Heart left ventricle (tissue), 16 donors: ENCODE measurements at places on chromosomes 12 and 14. TPM values are rescaled to one million over a fixed set of nuclear protein-coding genes. Genes with fewer than 3 reads are reported as not detected.

The BCL11B gene
- 0.19 TPM for total RNA-seq

The MAP3K9 gene
- 1.9 TPM for total RNA-seq

The VASH1 gene
- 9.3 TPM for total RNA-seq

The CCDC196 gene
- not detected for total RNA-seq

The IAPP gene
- total RNA-seq, result not detected

GRCh38 chr14:90647473-90648005 is 168.7 kb downstream of the TTC7B start:
- no peak for DNase-seq

DNA sequence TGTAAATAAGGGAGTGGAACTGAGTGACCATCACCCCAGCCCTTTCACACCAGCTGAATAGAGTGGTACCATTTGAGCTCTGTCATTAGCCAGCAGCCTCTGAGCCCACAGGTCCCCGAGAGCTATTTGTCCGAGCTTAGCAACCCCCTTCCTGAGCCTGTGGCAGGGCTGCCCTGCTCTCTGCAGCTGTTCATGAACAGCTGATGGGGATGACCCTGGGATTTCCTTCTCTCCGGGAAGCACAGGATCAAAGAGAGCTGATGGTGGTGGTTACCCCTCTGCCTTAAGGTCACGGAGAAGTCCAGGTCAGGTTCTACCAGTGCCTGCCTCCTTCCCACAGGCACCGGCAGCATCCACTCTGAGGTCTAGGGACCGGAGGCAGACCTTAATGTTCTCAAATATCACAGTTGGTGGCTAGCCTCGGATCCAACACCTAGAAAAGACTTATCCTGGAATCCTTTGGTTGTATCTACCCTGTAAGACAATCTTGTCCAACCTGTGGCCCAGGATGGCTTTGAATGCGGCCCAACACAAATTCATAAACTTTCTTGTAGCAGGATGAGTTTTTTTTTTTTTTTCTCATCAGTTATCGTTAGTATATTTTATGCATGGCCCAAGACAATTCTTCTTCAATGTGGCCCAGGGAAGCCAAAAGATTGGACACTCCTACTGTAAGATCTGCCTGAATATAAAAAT is 81.1 kb downstream of the ESRRB start:
- no peak for DNase-seq

GRCh38 chr14:39956372-39956771 is 524.1 kb upstream of the FBXO33 start:
- DNase-seq, result no peak

DNA sequence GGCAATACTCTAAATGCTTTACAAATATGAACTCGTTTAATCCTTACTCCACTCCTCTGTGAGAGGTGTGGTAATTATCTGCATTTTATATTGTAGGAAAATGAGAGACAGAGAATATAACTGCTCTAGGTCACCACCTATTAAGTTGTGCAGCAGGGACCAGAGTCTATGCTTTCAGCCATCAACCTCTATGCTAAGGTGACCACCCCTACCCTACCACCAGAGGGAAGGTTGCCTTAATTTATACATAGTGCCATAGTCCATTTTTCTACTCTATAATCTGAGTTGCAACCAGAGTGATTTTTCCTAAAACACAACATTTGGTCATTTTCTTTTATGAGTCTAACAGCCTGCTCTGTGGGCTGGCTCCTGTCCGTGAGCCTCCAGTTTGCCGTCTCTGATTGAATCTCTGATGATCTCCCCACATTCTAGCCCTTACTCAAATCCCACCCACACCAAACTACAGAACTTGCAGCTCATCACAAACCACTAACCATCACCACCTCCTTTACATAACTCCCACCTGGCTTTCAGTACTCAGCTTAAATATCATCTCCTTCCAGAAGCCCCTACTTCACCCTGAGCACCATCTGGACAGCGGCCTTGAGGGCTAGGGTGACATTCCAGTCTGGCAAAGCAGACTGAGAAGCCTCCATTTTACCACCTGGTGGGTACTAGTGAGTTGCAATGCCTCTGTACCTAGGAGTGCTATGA is 126.6 kb downstream of the PPM1H start:
- DNase-seq, result no peak

GRCh38 chr12:49133014-49133413 is 1.8 kb upstream of the TUBA1B start:
- no peak for DNase-seq

DNA sequence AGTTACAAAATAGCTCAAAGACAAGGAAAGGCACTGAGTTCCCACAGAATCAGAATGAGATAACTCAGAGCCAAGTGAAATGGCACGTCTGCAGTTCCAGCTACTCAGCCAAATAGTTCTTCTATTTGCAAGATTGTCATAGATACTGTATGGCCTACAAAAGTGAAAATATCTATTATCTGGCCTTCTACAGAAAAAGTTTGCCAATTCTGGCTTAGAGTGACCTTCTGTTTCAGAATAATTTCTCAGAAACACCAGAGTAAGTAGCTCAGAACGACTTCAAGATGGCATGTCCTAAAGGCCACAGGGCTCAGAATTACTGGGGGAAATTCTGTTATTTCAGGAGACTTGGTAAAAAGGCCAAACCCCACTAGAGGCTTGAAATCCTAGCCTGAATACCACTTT is 10.7 kb upstream of the RTRAF start:
- no peak for DNase-seq

DNA sequence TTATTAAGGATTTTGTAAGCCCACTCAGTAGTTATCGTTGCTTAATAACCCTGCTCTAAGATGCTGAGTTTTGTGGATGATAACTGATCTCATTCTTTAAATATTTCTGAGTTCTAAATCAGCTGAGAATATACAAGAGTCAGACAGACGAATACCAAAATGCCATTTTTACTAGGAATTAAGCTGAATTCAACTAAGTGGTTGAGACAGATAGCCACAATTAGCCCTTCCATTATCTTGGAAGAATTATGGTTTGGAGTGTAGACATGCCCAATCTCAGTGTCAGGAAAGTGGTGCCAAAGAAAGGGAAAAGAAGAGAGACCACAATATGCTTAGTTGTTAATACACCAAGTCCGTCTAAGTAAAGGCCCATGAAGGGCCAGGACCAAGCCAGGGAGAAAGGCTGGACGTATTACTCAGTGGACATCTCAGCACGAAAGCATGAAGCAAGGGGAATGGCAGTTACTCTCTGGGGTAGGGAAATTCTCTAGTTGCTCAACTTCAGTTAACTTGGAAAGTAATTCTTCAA is 58.6 kb downstream of the KCNA5 start:
- DNase-seq, result no peak

GRCh38 chr12:107304588-107305532 is 211.5 kb upstream of the CRY1 start:
- DNase-seq, result no peak

GRCh38 chr12:3628629-3629028 is 124.3 kb downstream of the CRACR2A start:
- no peak for DNase-seq

DNA sequence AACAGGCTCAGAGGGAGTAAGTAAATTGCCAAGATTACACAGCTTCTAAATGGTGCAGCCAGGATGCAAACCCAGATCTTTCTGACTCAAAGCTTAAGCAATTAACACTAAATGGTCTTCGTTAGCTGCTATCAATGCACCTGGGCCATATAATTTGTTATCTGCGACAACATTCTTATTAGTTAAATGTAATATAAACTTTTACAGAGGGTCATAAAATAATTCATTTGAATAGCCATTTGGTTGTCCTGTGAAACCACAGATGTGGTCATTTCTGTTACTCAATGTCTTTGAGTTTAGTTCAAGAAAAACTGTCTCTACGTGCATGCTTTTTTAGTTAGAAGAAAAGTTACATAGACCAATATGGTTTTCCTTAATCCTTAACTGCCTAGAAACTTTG is 22.1 kb upstream of the NAP1L1 start:
- DNase-seq, result no peak

DNA sequence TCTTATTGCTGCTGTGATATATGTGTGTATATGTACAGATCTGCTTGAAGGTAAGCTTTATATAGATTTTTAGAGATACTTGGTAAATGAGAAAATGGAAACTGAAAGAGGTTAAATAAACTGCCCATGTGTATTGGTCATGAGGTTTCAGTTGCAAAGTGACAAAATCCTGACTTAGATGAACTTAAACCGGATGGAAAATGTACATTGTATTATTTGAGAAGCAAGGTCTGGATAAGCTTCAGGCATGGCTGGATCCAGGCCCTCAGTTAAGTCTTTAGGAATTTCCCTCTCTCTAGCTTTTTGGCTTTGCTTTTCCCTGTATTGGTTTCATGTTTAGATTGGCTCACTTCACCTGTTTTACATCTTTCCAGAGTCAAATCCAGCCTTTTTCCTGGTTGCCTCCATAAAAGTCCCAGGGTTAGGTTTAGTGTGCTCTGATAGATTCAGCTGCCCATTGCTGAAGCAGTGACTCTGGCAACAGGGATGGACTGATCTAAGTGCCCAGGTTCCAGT is 21.0 kb upstream of the MAP1LC3B2 start:
- DNase-seq, result no peak

- DNase-seq, result no peak
These were observed 194.0 kb downstream of the VRK1 start for GRCh38 chr14:96991226-96991625.

- DNase-seq, result no peak
These were observed 116.2 kb downstream of the EGLN3 start for GRCh38 chr14:33834466-33835260.

DNA sequence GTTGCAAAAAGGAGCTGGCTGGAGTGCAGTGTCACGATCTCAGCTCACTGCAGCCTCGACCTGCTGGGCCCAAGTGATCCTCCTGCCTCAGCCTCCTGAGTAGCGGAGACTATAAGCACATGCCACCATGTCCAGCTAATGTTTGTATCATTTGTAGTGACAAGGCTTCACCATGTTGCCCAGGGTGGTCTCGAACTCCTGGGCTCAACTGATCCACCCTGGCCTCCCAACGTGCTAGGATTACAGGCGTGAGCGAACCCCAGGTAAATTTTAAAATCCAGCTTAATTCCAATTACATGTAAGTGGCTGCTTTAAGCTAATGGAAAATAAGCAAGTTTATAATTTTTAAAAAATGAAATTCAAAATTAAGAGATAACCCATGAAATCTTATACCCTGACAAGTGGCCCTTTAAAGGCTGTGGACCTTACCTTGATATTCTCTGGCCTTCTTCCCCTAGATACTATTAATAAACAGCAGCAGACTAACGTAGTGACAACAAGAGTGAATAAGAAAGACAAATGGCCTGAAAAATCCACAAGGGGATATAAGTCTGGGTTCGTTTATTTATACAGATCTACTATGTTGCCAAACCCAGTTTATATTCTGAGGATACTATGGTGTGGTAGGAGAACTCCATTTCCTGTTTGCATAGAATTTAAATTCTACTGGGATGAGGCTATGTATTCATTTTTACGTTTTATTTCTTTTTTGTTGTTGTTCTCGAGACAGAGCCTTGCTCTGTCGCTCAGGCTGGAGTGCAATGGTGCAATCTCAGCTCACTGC is 25.6 kb upstream of the SLC2A3 start:
- DNase-seq, result no peak

- DNase-seq, result no peak
These were observed 241.6 kb upstream of the TMTC1 start for GRCh38 chr12:30025317-30025716.

DNA sequence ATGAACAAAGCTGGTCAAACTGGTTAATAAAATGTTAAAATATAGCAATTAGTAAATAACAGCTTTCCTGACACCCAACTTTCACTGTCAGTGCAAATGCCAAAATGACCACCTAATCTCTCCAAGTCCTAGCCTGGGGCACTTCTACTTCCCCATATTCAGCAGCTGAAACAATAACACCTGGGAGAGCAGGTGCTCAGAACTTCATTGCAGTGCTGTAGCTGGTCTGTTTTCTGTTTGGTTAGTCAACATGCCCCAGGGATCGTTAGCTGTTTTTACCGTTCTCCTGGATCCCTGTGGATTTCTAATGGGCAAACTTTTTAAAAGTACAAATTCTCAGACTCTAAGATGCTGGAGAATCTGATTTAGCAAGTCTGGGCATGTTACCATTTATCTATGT is 759.7 kb downstream of the GALC start:
- no peak for DNase-seq

DNA sequence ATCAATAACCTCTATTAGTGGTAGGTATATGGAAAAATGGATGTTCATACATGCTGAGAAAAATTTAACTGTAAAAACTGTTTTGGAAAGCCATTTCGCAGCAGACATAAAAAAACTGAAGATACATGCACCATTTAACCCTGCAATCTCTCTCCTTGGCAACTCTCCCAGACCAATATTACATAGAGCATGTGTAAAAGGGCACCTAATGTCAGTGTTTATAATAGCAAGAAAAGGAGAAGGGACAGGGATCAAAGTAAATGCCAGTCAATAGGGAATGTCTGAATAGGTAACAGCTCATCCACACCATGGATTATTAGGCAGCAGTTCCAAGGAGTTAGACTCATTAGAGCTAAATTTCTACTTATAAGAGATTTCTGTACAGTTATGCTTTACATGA is 77.2 kb downstream of the BTG1 start:
- DNase-seq, result no peak

- DNase-seq, result no peak
These were observed 12.1 kb downstream of the ZFHX2 start for GRCh38 chr14:23539248-23540140.

DNA sequence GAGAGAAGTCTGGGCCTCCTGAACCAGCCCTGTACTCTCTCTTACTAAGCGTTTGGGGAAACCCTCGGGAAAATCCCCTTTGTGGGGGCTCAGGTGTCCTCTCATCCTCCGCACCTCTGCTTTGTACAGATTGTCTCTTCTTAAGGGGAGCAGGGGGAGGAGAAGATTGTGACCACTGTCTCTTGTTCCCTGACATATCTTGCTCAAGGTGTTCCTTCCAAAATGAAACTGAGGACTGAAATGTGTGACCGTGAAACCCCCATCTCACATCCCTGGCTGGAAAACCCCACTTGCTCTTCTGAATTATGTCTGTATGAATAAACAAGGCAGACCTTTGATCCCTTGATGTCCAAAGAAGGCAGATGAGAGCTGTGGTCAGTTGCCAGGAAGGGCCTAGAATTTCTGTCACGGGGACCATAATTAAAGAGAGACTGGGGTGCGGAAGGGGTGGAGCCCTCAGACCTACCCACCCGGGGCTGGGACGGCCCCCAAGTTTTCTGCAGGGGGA is 369.8 kb downstream of the AACS start:
- DNase-seq, result no peak
